Activated T-cell treated with anti-CD3 and anti-CD28 coated beads for 4 hours (primary cell): ENCODE measurements at places on chromosomes 7 and 10.

- no peak for DNase-seq
Measured at GRCh38 chr10:59177836-59178235, 1.4 kb downstream of the PHYHIPL start.

DNA sequence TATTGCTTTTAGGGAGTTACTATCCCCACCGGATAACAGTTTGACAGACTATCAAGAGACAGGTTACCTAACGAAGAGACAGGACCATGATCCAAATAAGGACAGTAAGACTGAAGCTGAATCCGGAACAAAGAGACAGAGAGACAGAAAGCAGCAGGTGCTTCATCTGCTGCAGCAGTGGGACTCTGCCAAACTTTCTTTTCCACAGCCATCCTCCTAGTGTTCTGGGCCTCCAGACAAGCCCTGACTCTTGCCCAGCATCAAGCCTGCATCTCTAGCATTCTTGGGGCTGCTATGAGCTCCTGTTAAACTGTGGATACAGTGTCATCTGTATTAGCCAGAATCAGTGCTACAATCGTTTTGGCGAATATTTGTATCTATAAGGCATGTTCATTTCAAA, 761.7 kb downstream of the GRID1 start:
- no peak for DNase-seq

GRCh38 chr10:30603589-30603988, 26.0 kb downstream of the LYZL2 start:
- DNase-seq, result no peak

- no peak for DNase-seq
Measured at GRCh38 chr7:150463461-150463860, 13.0 kb downstream of the GIMAP8 start.

- DNase-seq, result no peak
Measured at GRCh38 chr7:28474282-28474638, 61.9 kb downstream of the CREB5 start.

DNA sequence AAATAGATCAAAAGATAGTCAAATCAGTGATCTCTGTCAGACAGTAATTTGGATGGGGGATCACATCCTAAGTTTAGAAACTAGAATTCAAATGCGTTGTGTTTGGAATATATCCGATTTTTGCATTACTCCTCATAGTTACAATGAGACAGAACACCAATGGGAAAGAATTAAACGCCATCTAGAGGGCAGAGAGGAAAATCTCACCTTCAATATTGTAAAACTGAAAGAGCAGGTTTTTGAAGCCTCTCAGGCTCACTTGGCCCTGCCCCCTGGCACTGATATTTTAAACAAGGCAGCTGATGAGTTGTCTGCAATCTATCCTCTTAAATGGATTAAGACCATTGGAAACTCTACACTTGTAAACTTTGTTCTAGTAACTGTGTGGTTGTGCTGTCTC, 17.7 kb downstream of the FRG2B start:
- no peak for DNase-seq

DNA sequence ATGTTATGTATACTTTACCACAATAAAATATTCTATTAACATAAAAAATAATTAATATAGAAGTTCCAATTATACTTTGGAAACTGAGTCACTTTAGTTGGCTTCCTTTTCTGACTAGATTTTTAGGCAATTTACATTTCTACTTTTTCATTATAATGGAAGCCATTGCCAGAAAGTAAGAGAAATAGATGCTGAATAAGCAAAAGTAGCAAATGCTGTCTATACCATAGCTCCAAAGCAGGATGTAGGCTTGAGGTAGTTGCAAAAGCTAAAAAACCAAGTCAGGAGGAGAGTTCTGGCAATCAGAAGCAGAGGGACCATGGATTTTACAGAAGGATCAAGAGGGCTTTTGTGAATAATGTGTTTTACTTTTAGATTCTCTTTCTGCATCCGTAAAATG, 262.4 kb upstream of the TMEM229A start:
- DNase-seq, result no peak

DNA sequence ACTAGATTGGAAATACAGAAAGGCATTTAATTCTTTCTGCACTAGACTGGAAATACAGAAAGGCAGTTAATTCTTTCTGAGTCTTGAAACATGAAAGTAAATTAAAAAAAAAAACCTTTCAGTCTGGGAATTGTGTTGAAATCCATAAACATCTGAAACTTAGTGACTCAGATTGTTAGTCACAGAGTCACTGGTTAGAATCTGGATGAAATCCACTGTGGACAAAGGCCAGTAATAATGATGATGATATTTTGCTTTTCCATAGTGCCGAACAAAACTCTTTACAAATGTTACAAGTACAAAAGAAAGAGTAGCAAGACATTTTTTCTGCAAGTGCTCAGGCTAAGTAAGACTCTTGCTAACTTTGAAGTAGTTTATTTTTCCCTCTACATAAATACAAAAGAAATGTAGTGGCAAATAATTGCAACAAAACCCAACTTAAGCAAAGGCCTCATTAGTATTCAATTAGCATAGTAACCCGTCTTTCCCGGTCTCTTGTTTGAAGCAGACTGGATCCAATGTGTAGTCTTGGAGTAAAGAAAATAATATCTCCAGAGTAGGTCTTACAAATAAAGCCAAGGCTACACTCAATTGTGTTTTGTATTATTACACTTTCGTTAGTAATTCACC, 5.8 kb upstream of the PRTFDC1 start:
- DNase-seq, result no peak

GRCh38 chr10:74827045-74827441, 643 bp downstream of the KAT6B start:
- DNase-seq, result no peak

DNA sequence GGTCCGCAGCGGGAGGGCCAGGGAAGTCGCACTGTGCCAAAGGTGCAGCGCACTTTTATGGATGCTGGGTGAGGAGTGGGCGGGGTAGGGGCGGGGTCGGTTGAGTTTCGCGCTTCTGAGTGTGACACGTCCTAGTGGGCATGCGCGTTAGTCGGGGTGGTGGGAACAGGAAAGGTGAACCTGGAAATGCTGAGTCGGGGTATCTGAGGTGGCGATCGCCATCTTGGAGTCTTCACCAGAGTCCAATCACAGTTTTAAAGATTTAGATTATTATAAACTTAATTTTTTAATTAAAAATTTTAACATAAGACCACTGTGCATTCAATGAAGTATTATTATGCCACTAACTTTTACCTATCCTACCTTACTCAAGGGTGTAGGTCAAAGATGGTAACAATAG, 45.7 kb downstream of the ZNF138 start:
- no peak for DNase-seq

DNA sequence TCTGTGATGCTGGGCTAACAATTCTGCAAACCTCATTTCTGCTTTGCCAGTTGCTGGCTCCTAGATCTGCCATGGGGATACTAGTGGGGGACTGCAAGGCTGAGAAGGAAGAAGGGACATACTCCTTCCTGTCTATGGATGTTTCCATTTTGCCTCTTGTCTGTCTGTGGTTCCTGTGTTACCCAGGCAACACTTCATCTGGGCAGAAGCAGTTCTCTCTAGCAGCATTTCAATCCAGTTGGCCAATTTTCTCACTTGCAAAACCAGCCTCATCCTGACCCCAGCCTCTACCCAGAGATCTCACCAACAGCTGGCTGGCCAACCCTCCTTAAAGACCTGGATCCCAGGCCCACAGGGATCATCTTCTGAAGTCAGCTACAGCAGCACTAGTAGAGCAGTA, 131.7 kb downstream of the DOCK4 start:
- no peak for DNase-seq

- DNase-seq, result no peak
Measured at GRCh38 chr7:50558294-50559053, 6.7 kb downstream of the DDC start.

- no peak for DNase-seq
Measured at GRCh38 chr7:45892407-45893035, 4.2 kb downstream of the IGFBP1 start.

DNA sequence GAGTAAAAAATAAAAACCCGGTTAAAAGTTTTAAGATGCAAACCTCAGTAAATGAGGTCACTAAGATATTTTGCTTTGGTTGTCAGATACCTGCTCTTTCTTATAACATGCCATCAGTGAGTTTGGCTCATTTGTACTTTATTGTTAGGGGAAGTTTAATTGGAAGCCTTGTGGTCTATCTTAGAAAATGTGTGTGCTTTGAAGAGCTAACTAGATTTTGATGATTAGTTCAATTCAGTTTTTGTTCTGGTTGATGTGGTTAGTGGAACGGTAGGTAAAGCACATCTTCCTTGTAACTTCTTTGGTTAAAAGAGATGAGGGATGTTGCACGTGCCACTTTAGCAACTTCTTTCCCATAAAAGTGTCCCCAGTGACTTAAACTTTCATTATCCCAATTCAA, 353.4 kb upstream of the GALNT17 start:
- no peak for DNase-seq

GRCh38 chr7:222716-223041, 30.3 kb downstream of the FAM20C start:
- no peak for DNase-seq

DNA sequence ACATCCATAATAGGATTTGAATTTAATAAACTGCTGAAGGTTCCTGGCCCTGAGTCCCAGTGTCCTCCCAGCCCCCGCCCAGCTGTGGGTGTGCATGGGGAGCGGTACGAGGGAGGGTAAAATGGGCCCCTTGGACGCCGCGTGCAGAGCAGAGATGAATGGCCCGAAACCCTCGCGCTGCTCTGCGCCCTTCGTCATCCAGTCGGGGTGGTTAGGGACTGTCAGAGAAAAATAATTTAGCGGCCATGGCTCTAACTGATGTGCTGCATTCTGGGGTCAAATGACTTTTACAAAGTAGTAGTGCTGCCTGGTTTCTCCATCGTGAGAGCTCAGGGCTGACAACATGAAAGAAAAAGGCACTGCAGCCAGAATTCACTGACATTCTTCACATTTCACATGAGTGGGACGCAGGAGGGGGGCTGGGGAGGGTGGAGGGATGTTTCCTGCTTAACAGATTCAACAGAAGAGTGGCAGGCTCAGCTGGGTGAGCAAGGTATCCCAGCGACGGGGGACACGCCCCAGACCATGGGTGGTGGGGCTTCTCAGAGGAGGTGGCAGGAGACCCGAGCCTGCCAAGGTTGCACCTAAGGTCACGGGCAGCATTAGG, 304.5 kb downstream of the WDR37 start:
- no peak for DNase-seq

DNA sequence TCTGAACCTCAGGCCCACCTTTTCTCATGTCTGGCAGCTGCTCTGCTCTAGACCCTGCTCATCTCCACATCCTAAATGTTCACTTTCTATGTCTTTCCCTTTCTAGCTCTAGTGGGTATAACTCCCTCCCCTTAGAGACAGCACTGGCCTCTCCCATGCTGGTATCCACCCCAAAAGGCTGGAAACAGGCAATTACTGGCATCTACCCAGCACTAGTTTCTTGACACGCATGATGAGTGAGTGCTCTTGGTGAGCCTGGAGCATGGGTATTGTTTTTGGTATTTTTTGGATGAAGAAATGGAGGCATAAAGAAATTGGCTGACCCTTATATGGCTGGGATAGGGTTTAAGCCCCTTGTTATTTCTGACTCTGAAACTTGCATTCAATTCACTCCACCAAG, 156.0 kb downstream of the EGFR start:
- DNase-seq, result no peak

- no peak for DNase-seq
Measured at GRCh38 chr10:129483430-129484010, 16.5 kb downstream of the MGMT start.

DNA sequence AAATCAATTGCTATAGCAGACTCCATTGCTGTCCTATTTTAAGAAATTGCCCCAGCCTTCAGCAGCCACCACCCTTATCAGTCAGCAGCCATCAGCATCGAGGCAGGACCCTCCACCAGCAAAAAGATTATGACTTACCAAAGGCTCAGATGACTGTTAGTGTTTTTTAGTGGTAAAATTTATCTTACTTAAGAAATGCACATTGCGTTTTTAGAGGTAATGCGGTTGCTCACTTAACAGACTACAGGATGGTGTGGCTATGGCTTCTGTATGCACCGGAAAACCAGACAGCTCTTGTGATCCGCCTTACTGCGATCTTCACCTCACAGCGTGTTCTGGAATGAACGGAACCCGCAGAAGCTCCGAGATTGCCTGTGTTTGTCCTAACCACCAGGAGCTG, 58.1 kb downstream of the WDR37 start:
- no peak for DNase-seq

GRCh38 chr7:106064771-106065574, 47.1 kb downstream of the SYPL1 start:
- DNase-seq, result no peak

- no peak for DNase-seq
Measured at GRCh38 chr7:101952355-101953247, 135.2 kb downstream of the CUX1 start.

GRCh38 chr10:27981744-27982143, 17.1 kb downstream of the ODAD2 start:
- DNase-seq, result no peak

DNA sequence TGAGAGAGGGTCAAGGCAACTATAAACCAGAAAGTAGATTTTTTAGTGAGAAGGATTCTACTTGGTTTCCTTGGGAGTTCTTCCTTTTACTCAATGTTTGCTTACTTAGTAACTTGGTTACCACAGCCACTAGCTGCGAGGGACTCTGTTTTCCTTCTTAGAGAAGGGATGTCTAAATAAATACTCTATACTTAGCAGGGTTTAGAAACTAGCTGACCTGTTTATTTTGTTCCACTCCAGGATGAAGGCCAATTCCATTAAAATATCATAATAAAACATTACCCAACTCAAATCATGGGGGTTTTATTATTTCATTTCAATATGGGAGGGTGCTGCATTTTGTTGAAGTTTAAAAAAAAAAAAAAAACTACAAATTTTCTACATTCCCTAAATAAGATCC, 87.3 kb downstream of the PPP1R3A start:
- DNase-seq, result no peak

- DNase-seq, result no peak
Measured at GRCh38 chr7:155858521-155859061, 46.3 kb upstream of the SHH start.

DNA sequence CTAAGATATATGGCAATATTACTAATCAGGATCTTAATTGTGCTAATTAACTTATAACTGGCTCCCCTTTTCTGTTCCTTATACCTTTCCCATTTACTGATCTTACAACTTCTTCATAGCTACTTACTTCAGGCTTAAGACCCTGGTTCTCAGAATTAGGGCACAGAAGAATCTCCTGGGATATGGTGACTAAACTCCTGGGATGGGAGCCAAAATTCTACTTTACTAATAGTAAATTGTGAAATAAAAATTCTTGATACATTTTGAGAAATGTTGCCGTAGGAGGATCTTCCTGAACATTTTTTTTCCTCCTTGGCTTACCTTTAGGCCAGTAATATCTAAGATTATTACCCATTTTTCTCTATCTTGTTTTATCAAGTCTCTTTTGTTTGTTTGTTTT, 309.5 kb downstream of the ATRNL1 start:
- no peak for DNase-seq
